ENCODE measurements at places on chromosomes 12 and 14. TPM values are rescaled to one million over a fixed set of nuclear protein-coding genes. Genes with fewer than 3 reads are reported as not detected.

DNA sequence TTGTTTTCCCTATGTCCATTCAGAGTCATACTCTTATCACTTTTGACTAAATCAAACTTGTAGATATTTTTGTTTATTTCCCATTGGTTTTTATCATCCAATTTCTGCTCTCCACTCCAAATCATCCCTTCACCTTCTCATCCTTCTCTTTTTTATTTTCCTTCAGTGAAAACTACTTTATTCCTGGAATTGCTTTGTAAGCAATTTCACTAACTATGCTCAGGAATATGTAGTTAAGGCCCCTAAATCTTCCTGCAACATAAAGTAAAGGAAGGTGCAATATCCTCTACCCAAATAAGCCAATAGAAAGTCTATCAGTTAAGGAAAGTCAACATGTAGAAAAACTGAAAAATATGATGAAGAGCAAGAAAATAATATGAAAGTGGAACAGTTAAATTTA is 308.4 kb downstream of the SEC23A start:
- no peak overlapping the region for H3K27ac ChIP-seq

Gene RASSF9
- total RNA-seq, result 0.04 TPM

Gene NPFF
- total RNA-seq, result not detected

DNA sequence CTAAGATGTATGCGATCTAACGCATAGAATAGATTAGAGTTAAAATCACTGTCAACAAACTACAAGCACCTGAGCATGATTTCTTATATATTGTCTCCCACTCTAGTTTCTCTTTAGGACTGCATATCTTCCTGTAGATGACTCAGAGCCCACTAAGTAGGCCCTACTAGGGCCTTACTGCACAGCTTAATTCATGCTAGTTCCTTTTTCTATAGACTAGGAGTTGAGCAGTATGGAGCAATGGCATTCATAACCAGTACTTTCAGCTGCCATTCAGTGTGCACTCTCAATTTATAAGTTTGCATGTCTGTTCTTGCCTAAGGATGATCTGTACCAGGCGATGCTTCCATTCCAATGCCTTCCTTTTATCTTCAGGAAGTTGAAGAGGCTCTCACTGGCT is 103.5 kb downstream of the METTL25 start:
- no peak overlapping the region for H3K27ac ChIP-seq
- H3K36me3 ChIP-seq, result no peaks in the 10 kb centered on the region
- H3K27me3 ChIP-seq, result no peaks in the 10 kb centered on the region
- H3K4me1 ChIP-seq, result no peaks in the 10 kb centered on the region

DNA sequence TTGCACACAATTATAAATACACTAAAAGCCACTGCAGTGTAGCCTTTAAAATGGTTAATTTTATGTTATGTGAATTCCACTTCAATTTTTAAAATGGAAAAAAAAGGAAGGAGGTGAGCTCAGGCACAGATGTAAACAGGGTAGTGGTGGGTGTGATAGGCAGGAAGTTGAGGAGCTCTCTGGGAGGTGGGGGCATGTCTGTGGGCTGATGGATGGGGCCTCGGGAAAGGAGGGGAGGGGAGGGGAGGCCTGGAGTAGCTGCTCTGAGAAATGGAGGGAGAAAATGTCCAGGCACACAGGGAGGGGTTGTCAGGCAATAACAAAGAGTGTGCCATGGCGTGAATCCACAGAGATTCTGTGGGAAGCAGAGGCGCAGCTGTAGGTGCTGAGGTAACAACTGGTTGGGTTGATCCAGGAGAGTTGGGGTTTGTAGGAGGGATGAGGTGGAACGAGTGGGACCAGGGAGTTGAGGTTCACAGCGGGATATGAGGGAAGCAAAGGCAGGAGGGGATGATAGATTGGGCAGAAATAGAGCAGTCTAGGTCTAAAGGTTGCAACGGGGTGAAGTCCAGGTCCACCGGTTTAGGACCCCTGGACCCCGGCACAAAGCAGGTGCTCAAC is 57.2 kb downstream of the LTBP2 start:
- H3K4me1 ChIP-seq, result no peaks in the 10 kb centered on the region
- no peak overlapping the region for H3K27ac ChIP-seq
- H3K27me3 ChIP-seq, result no peaks in the 10 kb centered on the region
- DNase-seq, result no peak
- no peaks in the 10 kb centered on the region for H3K36me3 ChIP-seq

DNA sequence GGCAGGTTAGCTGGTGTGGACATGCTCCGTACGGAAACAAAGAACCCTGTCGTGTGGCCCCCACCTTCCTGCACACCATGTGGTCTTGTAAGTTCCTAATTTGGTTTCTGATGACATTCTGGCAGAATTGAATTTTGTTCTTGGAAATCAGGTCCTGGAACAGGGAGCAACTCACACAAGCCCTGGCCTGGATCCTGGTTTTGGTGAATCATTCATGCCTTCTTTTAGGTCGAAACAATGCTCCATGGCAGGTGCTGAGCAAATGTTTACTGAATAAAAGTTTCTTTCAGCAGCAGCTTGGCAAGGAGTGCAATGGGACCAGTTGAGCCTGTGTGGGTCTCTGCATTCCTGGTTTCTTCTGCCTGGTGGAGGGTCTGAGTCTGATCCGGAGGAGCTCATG is 978.4 kb downstream of the BCL11B start:
- DNase-seq, result no peak
- H3K4me3 ChIP-seq, result no peak overlapping the region
- no peaks in the 10 kb centered on the region for H3K4me1 ChIP-seq

Gene CSRP2
- total RNA-seq, result 158 TPM

DNA sequence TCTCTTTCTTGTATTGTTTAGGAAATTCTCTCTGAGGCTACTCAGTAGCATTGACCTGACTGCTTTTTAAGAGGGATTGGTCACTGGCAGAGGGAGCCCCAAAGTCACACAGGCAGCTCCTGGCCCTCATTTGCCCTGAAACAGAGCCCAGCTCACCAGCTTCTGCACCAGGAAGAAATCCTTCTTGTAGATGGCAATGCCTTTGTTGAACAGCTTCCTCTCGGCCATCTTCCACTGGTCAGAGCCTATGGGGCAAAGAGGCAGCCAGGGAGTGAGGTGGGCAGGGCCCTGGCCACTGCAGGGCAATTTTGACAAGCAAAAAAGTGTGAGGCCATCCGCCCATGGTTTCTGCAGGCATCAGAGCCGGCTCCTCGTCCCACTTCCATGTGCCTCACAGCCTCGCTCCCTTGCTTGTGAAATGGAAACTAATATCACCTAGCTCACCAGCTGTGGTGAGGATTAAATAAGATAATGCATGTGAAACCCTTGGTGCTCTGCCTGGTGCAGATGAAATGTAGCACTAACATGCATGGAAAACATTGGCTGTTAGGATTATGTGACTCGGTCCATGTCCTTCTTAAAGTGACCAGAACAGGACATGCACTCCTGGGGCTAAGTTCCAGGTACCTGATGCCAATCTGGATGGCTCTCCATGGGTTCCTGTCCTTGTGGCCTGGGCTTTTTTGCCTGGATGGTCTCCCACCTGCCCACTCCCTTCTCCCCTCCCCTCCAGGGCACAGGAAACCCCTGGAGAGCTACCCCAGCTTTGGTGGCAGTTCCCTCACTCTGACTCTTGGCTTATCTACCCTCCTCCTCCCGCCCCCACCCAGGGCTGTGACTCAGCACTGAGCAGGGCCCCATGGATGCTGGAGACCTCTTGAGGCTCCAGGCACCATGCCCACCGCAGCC is 11.2 kb upstream of the PNMA1 start:
- no peak overlapping the region for H3K27ac ChIP-seq
- H3K36me3 ChIP-seq, result peaks cover 28% of the 10 kb centered on the region

GRCh38 chr12:132561427-132562156 is 48.8 kb downstream of the LRCOL1 start:
- H3K27ac ChIP-seq, result no peak overlapping the region
- peak; percentile 79 for DNase-seq
- peak overlapping the region; percentile 89 for H3K4me3 ChIP-seq
- H3K36me3 ChIP-seq, result peaks cover 19% of the 10 kb centered on the region

DNA sequence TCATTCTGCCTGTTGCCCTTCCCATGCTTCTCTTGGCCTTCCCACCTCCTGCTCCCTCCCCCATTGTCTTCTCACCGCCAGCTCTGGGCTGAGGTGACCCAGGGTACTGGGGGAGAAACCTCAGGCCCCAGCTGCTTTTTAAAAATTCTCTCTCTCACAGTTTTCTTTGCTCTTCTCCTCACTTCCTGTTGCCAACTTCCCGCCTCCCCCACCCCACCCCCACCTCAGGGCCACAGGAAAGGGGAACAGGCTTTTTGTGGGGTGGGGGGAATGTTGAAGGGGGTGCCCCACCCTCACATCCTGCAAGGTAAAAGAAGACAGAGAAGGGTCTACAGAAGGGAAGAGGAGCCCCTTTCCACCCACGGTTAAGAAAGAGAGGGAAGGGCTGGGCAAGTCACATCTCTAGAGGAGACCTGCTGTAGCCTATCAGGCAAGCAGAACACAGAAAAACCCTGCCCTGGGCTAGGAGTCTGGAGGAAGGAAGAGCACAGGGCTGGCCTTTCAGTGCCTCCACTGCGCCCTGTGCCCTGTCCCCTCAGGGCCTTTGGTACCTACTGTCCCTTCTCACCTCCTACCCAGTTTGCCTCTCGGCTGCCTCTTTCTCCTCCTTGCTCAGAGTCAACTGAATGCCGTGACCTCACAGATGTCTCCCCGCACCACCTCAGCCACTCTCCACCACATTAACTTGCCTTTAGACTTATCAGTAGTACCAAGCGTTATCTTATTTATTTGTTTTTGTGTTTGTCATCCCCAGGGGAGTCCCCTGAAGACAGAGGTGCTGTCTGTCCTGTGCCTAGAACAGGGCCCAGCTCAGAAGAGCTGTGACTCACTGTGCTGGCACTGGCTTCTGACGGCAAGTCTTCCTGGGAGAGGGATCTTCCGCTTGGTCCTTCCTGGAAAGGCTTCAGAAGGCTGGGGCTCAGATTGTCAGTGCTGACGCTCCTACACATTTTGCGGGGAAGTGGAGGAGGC is 1.7 kb downstream of the ARHGAP9 start:
- H3K4me1 ChIP-seq, result peaks cover 3% of the 10 kb centered on the region
- DNase-seq, result no peak
- no peaks in the 10 kb centered on the region for H3K36me3 ChIP-seq
- no peak overlapping the region for H3K4me3 ChIP-seq

GRCh38 chr12:113184098-113184899 is 979 bp downstream of the DDX54 start:
- H3K4me3 ChIP-seq, result peak overlapping the region; percentile 89
- no peaks in the 10 kb centered on the region for H3K4me1 ChIP-seq
- peaks cover 35% of the 10 kb centered on the region for H3K36me3 ChIP-seq
- H3K27me3 ChIP-seq, result no peaks in the 10 kb centered on the region

DNA sequence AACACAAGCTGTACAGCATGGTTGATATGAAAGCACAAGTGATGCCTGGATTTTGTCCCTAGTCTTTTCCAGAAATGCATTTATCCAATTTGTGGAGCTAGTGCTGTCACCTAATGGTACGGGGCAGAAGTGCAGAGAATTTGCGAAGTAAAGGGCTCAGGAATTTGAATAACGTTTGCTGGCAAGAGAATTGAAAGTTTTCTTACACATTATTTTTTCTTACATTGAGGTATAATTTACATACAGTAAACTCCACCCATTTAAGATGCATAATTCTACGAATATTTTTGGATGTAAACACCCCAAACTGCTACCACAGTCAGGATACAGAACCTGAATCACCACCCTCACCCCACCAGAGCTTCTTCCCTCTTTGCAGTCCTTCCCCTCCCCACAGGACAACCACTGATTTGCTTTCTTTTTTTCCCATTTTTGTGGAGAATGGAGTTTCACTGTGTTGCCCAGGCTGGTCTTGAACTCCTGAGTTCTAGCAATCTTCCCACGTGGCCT is 3.5 kb downstream of the AICDA start:
- no peaks in the 10 kb centered on the region for H3K36me3 ChIP-seq
- H3K4me3 ChIP-seq, result no peak overlapping the region
- peaks cover 1% of the 10 kb centered on the region for H3K4me1 ChIP-seq
- no peak overlapping the region for H3K27ac ChIP-seq

DNA sequence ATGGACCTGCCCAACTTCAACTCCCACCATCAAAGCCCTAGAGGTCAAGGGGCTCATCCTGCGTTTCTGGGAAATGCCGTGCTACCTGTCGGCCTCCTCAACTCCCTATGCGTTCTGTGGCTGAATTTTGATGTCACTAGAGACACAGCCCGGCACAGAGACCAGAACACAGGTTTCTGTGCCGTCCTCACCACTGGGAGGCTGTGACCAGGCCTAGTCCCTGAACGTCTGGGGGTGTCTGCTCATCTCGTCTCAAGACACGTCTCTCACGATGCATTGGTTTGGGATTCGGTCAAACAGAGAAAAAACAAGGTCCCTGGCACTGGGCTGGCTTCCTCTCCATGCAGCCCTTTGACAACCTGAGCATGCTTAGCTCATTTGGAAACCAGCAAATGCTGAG is 33.5 kb downstream of the SLC15A4 start:
- H3K4me1 ChIP-seq, result no peaks in the 10 kb centered on the region
- H3K36me3 ChIP-seq, result peaks cover 43% of the 10 kb centered on the region
- no peak overlapping the region for H3K4me3 ChIP-seq

DNA sequence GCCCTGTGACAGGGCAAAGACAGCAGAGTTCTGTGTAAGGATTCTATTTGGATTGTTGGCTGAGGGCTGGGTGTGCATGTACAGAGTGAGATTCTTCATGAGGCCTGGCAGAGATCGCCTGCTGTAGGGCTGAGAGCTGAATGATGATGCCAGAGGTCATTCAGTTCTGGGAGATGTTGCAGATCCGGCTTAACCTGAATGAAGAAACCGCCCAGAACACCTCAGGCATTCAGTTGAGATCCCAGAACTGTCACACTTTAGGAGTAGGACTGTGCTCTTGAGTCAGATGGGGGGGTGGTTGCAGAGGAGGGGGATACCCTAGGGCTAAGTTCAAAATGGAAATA is 5.8 kb upstream of the EVL start:
- H3K27me3 ChIP-seq, result no peaks in the 10 kb centered on the region
- H3K4me3 ChIP-seq, result no peak overlapping the region
- H3K27ac ChIP-seq, result no peak overlapping the region
- no peaks in the 10 kb centered on the region for H3K36me3 ChIP-seq

DNA sequence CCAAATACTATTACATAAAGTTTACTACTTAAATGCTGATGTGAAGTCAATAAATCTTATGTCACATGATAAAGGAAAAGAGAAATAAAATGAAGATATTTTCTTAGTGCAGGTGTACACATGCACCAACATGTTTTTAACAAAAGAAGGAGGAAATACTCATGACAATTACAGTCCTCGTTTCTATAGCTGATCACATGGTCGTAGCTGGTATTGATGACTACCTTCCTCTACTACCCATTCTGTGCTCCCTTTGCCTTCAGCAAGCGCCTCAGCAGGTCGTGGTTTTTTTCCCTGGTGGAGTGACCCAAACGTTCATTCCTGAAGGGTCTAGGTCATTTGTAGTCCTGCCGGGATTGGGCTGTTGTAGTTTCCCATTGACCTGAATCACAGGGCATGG is 25.4 kb upstream of the SLC10A1 start:
- H3K27me3 ChIP-seq, result no peaks in the 10 kb centered on the region
- H3K4me1 ChIP-seq, result no peaks in the 10 kb centered on the region
- no peak overlapping the region for H3K27ac ChIP-seq
- no peak overlapping the region for H3K4me3 ChIP-seq
- H3K36me3 ChIP-seq, result 0 out of 2 replicates have a peak, but pooled peaks cover 8% of the 10 kb centered on the region
- no peak for DNase-seq

GRCh38 chr14:55336162-55336561 is 64.9 kb downstream of the FBXO34 start:
- H3K27me3 ChIP-seq, result no peaks in the 10 kb centered on the region
- no peak overlapping the region for H3K27ac ChIP-seq
- DNase-seq, result no peak
- peaks cover 3% of the 10 kb centered on the region for H3K4me1 ChIP-seq
- H3K36me3 ChIP-seq, result no peaks in the 10 kb centered on the region
- no peak overlapping the region for H3K4me3 ChIP-seq

All from H9 (cell line).